ENCODE measurements at places on chromosomes 2 and 18.

DNA sequence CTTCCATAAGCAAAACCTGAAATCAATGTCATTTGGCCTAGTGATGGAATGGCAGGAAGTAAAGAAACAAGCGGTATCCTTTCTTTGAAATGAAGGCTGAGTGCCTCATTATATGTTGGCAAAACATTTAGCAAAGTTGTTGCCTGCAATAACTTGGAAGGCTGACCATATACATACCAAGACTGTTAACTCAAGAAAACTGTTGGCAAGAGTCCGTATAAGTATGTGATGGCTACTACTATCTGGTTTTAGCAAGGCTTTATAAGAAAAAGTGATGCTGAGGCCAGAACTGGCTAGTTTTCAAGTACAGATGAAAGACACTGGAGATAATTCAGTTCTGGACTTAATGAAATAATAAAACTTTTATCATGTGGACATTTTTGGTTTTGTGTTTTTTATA is 356.2 kb downstream of the ZNF521 start:
- no peak for DNase-seq

DNA sequence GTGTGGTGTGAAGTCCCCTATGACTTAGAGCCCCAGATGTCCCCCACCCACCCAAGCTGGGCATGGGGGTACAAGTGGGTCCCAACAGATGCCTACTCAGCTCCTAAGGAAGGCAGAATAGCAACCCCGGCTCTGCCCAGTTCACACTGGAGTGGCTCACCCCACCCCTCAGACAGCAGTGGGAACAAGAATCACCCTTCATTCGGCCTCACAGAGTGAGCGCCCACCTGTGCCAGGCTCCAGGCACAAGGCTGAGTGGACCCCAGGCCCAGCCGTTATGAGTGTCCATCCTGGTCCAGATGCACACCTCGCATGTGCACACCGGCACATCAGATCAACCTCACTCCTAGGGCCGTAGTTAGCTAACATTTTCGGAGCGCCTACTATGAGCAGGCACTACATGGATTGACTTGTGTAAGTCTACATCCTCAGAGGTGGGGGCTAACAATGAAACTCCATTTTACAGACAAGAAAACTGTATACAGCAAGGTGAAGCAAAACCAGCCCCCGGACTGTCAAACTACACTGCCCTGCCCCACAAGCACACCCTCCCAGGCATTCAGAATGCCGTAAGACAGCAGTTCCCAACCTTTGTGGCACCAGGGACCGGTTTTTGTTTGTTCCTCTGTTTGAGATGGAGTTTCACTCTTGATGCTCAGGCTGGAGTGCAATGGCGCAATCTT is 2.8 kb upstream of the ASTL start:
- no peak for DNase-seq

GRCh38 chr2:198441901-198442300 is 637.5 kb downstream of the PLCL1 start:
- peak; percentile 13 for DNase-seq

- DNase-seq = no peak
Observed at GRCh38 chr18:34117319-34117718, 107.4 kb downstream of the NOL4 start.

GRCh38 chr2:47639467-47639866 is 143.5 kb upstream of the MSH6 start:
- no peak for DNase-seq

DNA sequence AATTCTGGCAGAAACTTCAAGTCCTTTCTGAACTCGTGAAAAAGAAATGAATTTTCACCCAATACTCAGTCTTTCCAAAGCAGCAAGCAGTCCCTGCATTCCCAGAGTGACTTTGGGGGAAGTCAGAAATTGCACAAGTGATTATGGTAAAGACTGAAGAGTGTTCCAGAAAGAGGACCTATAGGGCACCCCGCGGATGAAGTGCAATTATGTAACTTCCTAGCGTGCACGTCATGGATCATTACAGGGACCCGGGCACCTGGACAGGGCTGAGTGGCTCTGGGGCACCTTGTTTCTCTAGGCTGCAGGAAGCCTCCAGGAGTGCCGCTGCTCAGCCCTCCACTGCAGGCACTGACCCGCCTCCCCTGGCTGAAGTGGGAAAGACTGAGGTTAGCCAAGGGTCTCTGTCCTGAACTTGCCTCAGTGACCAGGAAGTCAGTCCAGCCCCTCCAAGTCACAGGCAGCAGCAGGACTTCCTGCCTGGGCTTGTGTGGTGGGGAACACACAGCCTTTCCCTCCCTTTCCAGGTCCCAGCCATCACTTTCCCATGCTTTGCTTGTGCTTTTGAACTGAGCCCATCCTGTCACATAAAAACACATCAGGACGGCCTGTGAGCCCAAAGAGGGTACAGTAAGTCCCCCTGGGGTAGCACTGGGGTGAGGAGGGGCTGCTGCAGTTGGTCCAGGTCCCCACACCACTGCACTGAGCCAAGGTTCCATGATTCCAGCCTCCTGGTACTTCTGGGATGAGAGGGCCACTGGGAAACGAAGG is 19.8 kb downstream of the TMEM185B start:
- DNase-seq = no peak

- DNase-seq = no peak
Observed at GRCh38 chr2:236536727-236537398, 32.8 kb upstream of the ACKR3 start.

DNA sequence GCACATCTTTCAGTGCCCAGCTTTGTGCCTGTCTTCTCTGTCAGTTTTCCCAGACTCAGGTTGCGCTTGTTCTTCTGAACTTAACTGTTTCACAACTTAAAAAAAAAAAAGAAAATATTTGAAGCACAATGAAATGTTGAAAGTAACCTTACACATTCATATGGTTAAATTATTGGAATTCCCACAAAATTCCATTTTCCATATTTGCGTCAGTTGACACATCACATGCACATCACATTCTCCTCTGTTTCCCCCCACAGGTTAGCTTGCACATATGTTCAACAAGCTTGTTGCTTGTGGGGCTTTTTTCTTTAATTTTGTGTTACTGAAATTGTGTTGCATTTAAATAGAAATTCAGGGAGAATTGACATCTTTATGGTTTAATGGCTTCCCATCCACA is 8.3 kb downstream of the MYO1B start:
- DNase-seq = no peak

DNA sequence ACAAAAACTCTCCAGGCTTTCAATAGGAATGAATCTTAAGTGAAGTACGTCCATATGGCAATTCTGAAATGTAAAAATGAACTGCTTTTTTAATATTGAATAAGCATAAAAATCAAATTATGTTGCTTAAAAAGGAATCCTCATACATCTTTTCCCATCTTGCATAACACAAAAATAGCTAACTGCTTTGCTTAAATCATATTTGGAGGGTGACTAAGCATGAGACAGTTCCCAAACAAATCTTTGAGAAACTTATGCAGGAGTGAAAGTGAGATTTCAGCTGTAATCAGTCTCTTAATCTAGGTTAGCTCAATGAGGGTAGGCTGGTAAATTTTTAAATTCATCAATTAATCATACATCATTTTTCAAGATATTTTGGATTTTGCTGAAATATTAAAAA is 111.5 kb downstream of the MBD5 start:
- peak; percentile 32 for DNase-seq

GRCh38 chr2:96136129-96136720 is 2.1 kb downstream of the ASTL start:
- DNase-seq = no peak

DNA sequence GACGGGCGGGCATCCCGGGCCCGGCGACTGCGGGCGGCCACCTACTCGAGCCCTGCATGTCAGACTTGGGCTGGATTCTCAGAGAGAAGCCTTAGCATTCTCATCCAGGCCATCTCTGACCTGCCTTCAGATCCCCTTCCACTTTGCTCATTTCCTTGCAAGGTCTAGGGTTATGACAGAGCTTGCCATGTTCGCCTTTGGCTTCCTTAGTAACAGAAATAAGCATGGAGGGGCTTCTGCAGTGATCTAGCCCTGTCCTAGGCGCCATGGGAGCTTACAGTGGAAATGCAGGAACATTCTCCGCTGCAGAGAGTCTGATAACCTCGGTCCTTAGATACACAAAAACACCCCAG is 632 bp upstream of the ACVR1 start:
- DNase-seq = no peak

DNA sequence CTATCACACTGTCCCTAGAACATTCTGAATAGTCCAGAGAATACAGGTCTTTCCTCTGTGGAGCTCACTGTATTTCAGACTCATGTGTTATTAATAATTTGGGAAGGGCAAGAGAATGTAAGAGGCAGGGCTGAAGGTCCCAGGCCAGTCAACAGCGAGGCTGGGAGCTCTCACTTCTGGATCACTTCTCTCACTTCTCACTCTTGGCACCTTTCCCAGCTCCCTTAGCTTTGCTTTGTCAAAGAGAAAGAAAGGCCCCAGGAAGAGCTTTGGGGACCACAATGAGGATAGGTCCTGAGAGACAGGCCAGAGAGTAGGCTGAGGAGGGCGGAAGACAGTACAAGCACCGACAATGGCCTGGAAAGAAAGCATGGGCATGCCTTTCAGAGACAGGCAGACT is 11.2 kb downstream of the EFR3B start:
- no peak for DNase-seq

DNA sequence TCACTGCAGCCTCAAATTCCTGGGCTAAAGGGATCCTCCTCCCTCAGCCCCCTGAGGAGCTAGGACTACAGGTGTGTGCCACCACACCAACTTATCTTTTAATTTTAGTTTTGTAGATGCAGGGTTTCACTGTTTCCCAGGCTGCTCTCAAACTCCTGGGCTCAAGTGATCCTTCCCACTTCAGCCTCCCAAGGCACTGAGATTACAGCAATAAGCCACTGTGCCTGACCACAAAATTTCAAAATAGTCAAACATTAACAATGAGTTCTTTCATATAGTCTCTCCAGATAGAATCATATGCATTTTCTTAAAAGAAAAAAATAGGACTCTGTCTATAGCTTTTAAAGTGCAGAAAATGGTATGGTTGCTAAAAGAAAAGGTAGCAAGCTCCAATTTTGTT is 24.9 kb upstream of the PID1 start:
- DNase-seq = no peak

DNA sequence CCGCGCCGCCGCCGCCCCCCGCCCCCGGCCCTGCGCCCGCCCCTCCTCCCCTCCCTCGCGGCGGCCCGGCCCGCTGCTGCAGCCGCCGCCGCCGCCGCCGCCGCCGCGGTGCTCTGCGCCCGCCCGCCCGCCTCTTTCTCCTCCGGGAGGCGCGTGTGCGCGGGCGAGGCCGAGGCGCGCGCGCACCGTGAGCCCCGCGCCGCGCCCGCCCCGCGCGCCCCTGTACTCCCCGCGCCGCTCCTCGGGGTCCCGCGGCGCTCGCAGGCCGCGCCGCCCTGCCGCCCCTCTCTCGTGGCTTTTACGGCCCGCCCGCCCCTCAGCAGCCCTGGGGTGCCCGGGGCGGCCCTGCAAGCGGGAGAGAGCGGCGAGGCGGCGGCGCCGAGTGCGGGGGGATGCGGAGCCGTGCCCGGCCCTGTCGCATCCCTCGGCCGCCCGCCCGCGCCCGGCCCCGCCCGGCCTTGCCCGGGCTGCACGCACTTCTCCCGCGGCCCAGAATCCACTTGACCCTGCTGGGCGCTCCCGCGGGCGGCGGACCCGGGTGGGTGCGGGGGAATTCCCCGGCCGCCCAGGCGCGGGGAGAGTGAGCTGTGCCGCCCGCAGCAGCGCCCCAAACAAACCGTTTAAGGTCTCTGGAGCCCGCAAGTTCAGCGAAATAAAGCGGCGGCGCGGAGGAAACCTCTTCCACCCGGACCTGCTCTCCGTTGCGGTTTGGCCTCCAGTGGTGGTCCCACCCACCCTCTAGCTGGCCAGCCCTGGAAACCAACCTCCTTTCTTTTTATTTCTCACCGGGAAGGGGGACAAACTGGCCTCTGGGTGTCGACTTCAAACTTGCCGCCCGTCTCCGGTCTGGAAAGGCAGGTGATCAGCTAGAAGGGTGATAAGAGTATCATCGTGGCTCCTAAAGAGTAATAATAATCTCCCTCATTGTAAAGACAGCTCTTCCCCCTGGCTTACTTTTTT is 37.4 kb downstream of the AFF3 start:
- no peak for DNase-seq

GRCh38 chr2:36915627-36916026 is 50.7 kb downstream of the STRN start:
- DNase-seq = no peak

- no peak for DNase-seq
Observed at GRCh38 chr2:99648178-99648844, 158.5 kb upstream of the REV1 start.

DNA sequence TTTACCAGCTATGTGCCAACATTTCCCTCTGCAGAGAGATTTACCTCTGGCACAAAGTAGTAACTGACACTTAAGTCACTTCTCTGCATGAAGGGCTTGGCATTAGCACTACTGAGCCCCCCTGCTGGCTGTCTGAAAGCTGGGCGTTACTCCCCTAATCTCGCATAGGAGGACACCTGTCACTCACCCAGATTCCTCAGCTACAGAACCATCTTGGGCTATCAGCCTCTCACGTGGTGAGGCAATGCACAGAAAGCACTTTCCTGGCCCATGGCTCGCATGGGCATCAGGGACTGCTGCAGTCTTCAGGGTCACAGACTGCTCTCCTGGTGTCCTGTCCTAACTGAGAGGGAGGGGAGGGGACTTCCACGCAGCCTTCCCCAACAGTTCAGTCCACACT is 12.0 kb downstream of the SERPINE2 start:
- no peak for DNase-seq

DNA sequence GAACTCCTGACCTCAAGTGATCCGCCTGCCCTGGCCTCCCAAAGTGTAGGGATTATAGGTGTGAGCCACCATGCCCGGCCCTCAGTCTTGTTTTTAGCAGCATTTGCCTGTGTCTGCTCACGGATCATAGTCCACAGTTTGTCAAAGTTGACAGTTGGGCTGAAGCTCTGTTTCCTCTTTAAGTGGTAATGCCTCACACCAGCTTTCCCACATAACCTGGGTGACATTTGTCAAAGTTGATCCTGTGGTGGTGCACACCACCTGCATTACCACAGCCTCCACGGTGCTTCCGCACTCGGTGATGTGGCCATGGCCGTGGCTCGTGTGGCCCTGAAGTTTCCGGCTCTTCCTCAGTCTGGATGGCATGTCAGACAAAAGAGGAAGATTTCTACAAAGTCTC is 27.1 kb downstream of the RAB31 start:
- DNase-seq = no peak

DNA sequence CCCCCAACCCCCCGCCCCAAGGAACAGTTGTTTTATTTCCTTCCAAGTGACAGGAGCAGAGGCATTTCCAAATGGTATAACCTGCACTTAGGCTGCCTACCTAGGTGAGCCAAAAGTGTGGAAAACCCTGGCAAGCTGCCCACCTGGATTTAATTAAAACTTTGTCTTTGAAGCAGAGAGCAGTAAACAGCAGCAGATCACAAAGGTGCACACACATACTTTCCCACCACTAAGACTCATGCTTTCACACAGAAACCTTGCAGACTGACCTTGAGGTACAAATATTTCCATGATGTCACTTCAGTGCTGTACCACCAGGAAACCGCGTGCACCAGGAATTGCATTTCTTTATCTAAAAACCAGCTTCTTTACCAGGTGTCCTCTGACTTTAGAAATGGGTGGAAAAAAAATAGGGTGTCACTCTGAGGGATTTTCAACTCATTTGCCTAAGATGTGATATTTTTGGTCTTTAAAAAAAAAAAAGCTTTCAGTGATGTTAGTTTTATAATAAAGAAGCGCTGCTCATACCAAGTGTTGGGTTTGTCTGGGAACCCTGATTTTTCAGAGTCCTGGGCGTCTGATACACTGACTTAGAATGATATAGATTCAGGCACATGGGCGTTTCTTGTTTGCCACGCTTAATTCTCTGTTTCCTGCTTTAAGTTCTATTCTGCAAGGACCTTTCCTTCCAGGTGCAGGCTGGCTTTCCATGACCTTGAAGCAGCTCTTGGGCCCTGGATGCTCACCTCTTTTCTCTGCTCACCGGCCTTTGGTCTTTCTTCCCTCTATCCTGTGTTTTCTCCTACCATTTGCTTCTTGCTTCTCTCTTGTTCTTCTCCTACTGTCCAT is 70.7 kb upstream of the BCL2L11 start:
- no peak for DNase-seq

All from non-pigmented ciliary epithelial cell (primary cell).